CD4-positive, alpha-beta T cell treated with Interleukin-12 subunit alpha and Interleukin-12 subunit beta, for 1 hour (primary cell): ENCODE measurements at places on chromosomes 5 and 9.

GRCh38 chr5:179516221-179516620 lies 34.1 kb upstream of the RUFY1 start:
- DNase-seq: no peak

- no peak for DNase-seq
Measured at GRCh38 chr5:109041317-109041716, 293.6 kb downstream of the FER start.

- DNase-seq: peak; percentile 51
Measured at GRCh38 chr5:35089334-35090314, 41.9 kb upstream of the AGXT2 start.

GRCh38 chr5:73446631-73447529 lies 1.7 kb downstream of the FOXD1 start:
- DNase-seq: peak; percentile 9

- DNase-seq: peak; percentile 47
Measured at GRCh38 chr5:32173267-32174010, 680 bp downstream of the GOLPH3 start.

- DNase-seq: no peak
Measured at GRCh38 chr5:114636271-114636670, 274.4 kb downstream of the KCNN2 start.

DNA sequence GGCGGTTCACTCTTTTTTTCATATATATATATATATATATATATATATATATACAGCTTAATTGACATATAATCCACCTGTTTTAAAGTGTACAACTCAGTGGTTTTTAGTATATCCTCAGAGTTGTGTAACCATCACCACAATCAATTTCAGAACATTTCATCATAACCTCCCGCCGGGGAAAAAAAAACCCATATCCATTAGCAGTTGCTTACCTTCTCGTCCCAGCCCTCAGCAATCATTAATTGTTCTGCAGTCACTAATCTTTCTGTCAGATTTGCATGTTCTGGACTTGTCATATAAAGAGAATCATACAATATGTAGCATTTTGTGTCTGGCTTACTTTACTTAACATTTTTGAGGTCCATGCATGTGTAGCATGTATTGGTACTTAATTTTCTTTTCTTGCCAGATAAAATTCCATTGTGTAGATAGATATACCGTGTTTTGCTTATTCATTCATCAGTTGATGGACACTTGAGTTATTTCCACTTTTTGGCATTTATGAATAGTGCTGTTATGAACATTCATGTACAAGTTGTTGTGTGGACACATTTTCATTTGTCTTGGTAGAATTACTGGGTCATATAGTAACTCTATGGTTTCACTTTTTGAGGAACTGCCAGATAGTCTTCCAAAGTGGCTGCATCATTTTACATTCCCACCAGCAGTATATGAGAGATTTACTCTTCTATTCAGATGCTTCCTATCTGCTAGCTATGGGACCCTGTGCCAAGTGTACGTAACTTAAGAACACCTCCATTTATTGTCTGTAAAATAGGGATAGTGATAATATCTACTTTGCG lies 3.5 kb upstream of the RNF145 start:
- DNase-seq: no peak

- DNase-seq: no peak
Measured at GRCh38 chr5:122093415-122094180, 15.5 kb upstream of the LOX start.

DNA sequence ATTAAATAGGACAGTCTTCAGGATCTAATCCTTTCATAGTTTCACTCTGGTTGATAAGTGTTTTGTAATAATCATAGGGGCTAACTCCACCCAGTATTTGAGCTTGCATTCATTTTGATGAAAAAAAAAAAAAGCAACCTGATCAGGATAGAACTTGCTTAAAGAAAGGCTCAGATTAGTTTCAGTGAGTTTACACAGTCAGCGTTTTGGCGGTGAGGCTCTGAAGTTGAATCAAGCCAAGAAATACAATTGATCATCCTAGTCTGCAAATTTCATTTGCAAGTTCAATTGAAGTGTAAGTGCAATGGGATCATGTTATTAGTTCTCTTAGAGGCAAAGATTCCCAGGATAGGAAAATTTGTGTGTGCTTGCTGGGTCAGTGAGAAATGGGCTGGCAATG lies 159.7 kb upstream of the ELL2 start:
- no peak for DNase-seq

DNA sequence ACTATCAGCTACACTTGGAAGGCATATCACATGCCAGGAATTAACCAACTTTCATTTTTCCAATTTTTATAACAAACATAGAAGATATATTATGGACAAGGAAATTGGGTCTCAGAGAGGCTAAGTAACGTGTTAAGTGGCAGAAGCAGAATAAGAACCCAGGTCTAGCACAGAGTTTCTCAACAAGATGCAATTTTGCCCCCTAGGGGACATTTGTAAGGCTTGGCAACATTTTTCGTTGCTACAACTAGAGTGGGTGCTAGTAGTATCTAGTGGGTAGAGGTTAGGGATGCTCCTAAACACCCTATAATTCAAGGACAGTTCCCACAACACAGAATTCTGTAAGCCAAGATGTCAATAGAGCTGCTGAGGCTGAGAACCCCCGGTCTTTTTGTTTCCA lies 180.6 kb downstream of the SNCAIP start:
- no peak for DNase-seq

- DNase-seq: no peak
Measured at GRCh38 chr9:137117269-137117731, 2.8 kb upstream of the DPP7 start.

- no peak for DNase-seq
Measured at GRCh38 chr9:108779551-108780325, 76.0 kb downstream of the ACTL7B start.

DNA sequence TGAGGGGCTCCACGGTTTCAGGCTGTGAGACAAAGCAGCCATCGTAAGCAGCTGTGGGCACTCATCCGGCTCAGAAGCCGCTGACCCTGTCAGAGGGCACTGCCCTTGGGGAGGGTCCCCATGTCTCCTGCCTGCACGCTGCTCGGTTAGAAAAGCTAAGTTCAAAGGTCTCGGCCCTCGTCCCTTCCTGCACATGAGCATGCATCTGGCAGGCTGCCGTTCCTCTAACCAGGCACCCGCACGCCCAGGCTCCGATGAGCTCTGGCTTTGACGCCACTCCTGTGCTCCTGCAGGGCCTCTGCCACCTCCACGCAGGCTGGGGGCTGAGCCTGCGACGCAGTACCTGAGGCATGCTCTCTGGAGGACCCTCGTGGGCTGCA lies 51.3 kb downstream of the NKD2 start:
- DNase-seq: no peak

- no peak for DNase-seq
Measured at GRCh38 chr5:37490120-37490810, 111.1 kb downstream of the WDR70 start.

- no peak for DNase-seq
Measured at GRCh38 chr5:153445875-153446579, 44.4 kb upstream of the GRIA1 start.

GRCh38 chr5:38739011-38739704 lies 106.7 kb upstream of the OSMR start:
- no peak for DNase-seq

DNA sequence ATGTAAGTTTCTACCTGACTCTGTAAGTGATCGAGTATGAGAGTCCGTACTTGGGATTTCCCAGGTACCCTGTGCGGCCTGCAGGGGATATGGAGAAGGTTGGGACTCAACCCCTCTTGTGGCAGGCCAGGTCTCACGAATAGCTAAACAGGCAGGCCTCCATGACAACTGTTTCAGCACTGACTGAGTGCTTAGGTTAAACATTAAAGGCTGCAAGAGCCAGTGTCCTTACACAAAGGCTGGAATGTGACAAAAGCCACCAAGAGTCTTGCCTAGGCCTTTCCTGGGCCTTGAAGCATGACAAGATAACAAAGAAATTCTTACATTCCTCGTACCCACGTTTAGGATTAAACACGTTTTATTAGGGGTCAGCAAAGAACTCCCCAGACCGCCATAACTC lies 58.6 kb downstream of the THBS4 start:
- no peak for DNase-seq

DNA sequence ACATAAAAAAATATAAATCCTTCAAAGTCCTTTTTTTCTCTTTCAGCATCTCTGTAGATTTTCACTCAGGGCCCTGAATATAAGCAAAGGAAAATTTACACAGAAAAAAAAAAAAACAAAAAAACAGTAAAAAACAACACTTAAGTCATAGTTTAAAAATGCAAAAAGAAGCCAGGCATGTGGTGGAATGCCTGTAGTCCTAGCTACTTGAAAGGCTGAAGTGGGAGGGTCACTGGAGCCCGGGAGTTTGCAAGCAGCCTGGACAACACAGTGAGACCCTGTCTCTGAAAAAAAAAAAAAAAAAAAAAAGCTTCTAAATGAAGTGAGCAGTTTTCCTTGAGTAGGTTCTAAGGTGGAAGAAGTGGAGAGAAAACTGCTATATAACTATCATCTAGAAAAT lies 55.0 kb upstream of the BNC2 start:
- DNase-seq: no peak

DNA sequence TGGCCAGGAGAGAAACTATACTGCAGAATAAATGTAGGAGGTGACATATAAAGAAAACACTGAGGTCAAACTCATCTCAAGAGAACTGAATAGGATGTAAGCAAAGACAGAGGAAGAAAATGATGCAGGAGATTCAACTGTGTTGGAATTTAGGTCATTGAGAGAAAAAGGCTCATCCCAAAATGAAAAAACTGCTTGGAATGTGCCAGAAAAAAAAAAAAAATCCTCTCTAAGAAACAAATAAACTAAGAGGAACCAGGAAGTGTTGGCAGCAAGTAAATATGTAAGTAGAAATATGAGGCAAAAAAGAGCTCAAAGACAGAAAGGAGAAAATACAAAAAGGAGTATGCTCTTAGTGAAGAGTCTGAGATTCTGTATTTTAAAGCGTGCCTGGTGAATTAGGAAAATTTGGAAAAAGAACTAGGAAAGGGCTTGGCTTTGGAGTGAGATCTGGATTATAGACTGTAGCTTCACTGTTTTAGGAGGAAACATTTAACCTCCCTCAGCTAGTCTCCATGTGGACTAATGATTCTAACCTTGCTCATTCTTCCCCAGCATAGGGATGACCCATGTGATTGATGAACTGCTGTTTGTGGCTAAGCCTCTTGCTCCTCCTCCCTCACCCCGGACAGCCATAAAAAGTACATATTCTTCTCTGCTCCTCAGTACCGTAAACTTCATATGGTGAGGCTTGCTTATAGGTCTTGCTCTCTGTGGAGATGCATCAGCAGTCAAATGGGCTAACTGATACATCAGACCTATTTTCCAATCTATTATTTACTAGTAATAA lies 185.6 kb upstream of the POU5F2 start:
- DNase-seq: no peak

DNA sequence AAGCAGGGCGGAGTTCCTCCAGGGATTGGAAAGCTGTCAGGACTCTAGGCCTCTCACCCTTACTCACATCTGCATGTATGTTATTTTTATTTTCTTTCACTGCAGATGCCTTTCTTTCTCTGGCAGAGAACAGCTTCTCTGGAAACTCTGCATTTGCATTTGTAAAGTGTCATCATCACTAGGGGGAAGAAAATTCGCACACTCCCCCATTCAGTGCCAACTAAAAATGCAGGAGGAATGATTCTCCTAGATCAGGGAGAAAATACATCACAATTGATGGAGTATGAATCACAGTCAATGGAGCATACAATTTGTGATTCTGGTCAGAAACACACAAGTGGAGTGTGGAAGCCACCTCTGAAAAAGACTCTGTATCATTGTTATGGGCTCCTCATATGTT lies 351.4 kb upstream of the FTMT start:
- DNase-seq: no peak

DNA sequence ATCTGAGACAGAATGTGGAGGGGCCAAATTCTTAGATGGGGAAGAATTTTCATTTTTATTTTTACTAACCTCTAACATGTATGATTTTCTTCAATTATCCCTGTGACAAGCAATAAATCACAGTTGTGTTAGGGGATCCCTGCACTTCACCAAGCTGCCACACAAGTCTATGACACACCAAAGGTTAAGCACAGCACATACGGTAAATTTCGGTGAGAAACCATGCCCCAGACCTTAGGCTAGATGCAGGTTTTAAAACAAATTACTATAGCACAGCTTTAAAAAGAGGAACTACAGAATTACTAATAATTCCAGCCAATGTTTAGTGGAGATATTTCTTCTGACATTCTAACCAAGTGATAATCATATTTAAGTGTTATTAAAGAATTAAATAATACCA lies 175.7 kb upstream of the RORB start:
- no peak for DNase-seq

DNA sequence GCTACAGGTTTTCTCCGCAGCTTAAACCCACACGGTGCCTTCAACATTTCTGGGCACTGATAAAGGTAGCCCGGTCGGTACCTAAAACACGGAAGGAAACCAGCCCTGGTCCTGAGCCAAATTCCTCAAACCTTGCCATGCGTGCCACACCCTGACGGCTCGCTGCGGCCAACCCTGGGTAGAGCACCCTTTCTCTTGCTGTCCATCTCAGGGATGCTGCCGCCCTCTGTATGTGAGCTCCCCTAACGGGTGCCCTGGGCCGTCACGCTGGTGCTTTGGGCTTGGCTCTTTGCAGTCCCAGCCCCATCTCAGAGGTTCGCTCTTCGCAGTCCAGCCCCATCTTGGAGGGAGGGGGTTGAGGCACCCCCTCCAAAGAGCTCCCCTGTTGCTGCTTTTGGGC lies 43.9 kb downstream of the PNPLA7 start:
- DNase-seq: no peak

GRCh38 chr5:73160239-73160671 lies 12.7 kb upstream of the TMEM174 start:
- peak; percentile 37 for DNase-seq

DNA sequence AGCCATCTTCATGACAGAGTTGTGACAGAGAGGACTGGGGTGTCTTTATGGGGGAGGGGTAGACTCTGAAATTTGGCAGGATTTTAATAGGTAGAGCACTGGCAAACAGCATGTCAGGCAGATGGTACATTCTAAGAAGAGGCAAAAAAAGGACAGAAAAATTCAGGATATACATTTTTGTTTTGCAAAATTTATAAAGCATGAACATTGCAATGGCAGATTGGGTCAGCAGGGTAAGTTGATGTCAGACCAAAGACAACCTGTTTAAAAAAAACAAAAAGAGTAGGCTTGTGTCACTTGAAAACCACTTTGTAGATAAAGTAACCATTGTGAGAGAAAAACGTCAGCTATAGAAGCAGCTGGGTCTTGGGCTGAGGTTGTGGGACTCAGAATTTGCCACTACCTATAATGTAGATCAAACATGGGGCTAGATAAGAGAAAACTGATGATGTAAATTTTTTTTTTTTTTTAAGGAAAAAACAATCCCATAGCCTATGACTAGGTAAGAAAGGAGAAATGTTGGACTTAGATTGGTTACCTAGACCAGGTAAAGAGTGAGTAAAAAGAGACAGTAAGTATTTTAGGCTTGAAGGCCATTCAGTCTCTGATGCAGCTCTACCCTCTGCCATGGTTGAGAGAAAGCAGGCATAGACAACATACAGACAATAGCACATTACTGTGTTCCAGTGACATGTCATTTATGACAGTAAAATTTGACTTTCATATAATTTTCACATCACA lies 8.3 kb downstream of the CAMK4 start:
- no peak for DNase-seq

DNA sequence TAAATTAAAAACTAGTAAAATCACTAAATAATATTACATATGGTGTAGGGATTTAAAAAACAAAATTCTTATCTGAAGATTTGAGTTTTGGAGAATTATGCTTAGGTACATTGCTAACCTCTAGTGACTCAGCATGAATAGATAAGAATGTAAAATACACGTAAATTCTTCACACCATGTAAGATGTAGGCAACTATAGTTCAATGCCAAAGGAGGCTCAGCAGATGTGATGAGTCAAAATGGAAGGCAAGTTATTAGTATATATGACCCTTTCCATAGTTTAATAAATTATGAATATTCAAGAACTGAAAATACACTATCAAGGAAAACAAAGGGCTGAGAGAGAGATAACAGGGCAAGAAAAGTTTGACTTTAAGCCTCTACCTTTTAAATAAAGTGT lies 79.0 kb downstream of the MRPS30 start:
- no peak for DNase-seq
